ENCODE measurements at places on chromosomes 12 and 14. TPM values are rescaled to one million over a fixed set of nuclear protein-coding genes. Genes with fewer than 3 reads are reported as not detected.

CAPZA3 gene
- not detected for total RNA-seq

GALNT6 gene
- total RNA-seq = 31.3 TPM

SYCP3 gene
- total RNA-seq = 0.20 TPM

NRXN3 gene
- total RNA-seq = 0.24 TPM

SPX gene
- total RNA-seq = 1.3 TPM

SYT1 gene
- total RNA-seq = 3.5 TPM

SIX1 gene
- 7.7 TPM for total RNA-seq

FZD10 gene
- total RNA-seq = not detected

CDH24 gene
- 6.7 TPM for total RNA-seq

ADCY4 gene
- not detected for total RNA-seq

LRRK2 gene
- total RNA-seq = 2.3 TPM

OR4E2 gene
- total RNA-seq = not detected

CLEC2A gene
- not detected for total RNA-seq

RIN3 gene
- total RNA-seq = 3.8 TPM

DNAH10 gene
- 0.10 TPM for total RNA-seq

PRKD1 gene
- total RNA-seq = 4.3 TPM

RPS29 gene
- 8,220 TPM for total RNA-seq

BLOC1S1 gene
- 170 TPM for total RNA-seq

SLC25A21 gene
- 0.68 TPM for total RNA-seq

PARPBP gene
- total RNA-seq = 59.6 TPM

DPF3 gene
- total RNA-seq = 6.5 TPM

HSPB8 gene
- 2.9 TPM for total RNA-seq

WIF1 gene
- not detected for total RNA-seq

GALNT9 gene
- total RNA-seq = not detected

PRR4 gene
- 1.3 TPM for total RNA-seq

GALNT16 gene
- 0.12 TPM for total RNA-seq

All from RPMI7951 (cell line).